ENCODE measurements at places on chromosomes 7 and 10.

- no peak for DNase-seq
Observed at GRCh38 chr10:132787495-132788179, 1.7 kb upstream of the NKX6-2 start.

GRCh38 chr7:144588559-144589051 lies 185.1 kb upstream of the NOBOX start:
- DNase-seq, result no peak

DNA sequence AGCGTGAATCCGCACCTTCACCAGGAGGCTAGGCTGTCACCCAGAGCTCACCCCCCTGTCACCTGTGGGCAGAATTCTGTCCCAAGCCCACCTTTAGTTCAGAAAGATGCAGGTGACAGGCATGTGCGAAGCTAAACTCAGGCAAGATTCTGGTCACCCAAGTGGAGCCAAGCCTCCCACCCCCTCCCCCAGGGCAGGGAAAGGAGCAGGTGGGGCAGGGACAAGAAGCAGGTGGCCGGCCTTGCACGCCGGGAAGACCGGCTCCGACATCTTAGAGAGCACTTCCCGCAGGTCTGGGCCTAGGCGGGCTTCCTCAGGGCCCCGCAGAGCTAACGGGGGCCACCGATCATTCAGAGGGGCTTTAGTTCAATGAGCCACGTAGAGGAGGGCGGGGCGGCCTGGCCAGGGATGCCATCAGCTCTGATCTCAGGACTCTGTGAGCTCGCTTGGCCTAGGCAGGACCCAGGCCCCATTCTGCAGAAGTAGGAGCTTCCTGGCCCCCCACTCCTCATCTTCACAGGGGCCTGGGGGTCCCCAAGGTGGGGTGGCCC lies 19.9 kb downstream of the UNCX start:
- no peak for DNase-seq

DNA sequence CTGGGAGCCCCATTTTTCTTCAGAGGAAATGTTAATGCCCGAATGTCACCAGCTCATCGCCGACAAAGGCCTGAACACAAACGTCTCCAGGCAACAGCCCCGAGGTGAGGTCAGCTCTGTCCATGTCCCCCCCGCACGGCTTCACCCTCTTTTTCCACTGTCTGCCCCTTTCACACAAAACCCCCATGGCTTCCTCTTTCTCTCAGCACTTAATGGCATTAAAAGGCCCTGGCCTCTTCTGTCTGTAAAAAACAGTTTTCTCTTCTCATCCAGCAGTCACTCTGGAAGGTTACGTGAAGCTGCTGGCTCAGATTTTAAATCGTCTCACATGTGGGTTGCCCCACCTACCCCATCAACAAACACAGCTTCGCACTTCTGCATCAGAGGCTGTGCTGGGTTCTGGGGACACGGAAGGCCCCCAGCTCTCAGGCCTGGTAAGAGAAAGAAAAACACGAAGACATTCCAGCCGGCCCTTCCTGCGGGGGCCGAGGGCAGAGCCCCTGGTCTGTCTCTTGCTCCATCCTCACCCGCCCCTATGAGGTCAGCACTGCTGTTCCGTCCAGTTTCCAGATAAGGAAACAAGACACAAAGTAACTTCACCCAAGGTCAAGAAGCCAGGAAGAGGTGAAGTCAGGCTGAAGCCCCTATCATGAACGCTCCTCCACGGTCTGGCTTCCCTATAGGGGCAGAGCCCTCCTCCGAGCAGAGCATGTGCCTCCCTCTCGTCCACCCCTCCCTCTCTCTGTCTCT lies 91.1 kb upstream of the PDGFA start:
- no peak for DNase-seq

DNA sequence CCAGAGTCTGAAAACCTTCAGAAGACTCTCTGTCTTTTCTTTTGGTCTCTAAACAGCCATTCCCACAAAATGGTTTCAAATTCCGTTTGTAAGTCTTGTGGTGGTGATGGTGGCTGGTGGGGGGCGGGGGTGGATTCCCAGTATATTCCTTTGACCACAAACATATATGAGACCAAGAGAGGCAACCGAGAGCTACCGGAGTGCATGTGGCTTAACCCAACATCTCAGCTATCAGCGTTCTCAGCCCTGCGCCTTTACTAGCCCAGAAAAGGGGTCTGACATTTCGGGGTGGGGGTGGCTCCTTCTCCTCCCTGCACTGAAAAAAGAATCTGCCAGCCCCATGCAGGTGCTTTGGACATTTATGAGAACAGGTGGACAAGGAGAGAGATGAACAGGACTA lies 621.1 kb downstream of the ACTR3B start:
- DNase-seq, result no peak

DNA sequence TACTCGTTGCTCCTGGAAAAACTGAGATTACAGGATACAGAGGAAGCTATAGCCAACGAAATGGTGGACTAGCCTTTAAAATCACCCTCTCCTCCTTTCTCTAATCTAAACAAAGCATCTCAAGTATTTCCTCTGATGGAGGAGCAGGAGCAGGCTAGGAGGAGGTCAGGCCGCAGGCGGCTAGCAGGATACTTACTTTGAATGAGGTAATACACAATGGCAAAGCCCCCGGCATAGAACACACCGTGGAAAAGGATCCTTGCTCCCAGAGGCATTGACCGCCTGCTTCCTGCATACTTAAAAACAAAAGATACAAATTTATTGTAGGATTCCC lies 64.4 kb downstream of the STK17A start:
- no peak for DNase-seq
